ENCODE measurements at places on chromosomes 2 and 18.
A peak's percentile ranks its signal among the peaks of the same experiment; 100 is the strongest.

DNA sequence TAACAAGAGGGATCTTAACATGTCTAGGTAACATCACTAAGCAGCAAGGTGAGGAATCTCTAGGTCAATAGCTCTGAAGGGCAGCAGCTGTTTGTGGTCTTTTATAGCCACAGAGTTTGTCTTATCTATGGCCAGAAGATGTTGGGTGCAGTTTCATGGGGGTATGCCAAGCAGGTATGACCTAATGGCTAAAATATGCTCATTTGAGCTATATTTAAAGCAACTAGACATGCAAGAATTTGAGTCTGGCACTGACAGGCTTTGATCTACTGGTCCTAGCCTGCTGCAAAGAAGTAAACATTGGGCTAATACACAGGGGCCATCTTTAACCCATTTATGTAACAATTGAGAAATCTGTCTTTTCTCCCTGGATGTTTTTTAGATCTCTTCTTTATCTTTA is 13.9 kb upstream of the UGP2 start:
- DNase-seq, result peak; percentile 71

- DNase-seq, result no peak
Measured at GRCh38 chr18:77055429-77056300, 76.9 kb downstream of the MBP start.

GRCh38 chr2:79713131-79713785 is 200.4 kb downstream of the CTNNA2 start:
- DNase-seq, result no peak

DNA sequence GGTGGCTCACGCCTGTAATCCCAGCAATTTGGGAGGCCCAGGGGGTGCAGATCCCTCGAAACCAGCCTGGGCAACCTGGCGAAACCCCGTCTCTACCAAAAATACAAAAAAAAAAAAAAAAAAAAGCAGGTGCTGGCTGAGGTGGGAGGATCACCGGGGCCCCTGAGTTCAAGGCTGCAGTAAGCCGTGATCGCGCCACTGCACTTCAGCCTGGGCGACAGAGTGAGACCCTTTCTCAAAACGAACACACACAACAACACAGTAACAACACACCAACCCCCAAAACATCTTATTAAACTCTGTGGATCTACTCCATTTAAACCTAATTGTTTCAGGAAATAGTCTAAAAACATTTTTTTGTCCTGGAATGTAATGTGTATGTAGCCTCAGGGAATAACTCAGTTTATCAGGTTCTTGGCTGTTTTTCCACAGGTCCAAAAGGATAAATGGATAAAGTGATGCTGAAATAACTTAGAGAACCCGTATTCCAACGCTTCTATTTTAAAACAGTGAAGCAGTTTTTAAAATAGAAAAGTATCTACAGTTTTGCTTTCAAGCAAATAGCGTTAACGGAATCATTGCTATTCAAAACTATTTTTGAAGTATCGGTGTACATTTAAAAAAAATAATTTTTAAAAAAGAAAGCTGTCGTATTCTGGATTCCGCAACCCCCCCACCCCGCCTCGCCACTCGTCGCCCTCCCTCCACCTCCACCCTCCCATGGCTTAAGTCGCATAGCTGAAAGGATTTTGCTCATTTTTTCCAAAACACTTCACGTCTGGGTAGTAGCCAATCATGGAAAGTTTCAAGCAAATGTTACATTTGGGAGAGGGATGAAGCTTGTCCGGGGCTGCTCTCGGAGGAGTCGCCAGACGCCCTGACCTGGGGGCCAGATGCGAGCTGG is 895 bp upstream of the GLS start:
- DNase-seq, result no peak

DNA sequence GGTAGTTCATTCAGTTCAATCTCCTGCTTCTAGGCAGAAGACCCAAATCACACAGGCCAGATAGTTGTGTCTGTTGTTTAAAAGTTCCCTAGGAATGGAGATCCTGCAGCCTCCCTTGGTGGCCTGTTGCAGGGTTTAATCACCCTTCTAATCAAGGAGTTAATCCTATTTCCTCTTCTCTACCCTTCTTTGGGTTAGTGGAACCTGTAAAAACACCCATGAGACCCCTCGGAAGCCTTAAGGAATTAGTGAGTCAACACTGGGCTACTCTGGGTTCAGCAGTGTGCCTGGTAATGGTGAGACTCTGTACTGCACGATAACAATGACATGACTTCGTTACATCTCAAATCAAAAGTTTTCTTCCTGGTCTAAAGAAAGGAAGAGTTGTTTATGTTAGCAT is 217.6 kb upstream of the NRP2 start:
- DNase-seq, result no peak

DNA sequence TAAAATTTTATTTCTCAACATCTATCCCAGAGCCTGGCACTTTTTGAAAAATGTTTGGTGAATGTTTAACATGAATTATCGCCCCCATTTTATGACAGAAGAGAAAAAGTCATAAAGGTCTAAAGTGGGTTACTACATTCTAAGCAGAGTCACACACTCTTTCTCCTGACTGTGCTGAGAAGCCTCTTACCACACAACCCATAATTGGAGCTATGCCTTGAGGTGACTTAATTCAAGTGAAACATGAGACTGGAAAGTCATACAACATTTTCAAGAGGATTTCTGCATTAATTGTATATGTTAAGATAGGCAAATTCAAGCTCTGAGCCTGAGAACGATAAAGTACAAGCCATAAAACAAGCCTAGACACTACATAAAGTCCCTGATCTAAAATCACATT is 3.1 kb upstream of the DSEL start:
- peak; percentile 26 for DNase-seq

DNA sequence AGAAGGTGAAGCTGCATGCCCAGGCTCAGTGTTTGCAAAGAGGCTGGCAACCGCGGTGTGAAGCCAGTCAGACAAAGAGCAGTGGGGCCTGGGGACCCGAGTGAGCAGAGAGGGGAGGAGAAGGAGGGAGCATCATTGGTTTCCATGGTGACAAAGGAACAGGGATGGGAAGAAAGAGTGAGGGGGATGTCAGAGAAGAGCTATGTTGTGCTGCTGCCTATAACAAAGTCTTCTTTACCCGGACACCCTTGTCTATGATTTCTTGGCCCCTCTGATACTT is 14.5 kb downstream of the TMEM247 start:
- DNase-seq, result no peak

DNA sequence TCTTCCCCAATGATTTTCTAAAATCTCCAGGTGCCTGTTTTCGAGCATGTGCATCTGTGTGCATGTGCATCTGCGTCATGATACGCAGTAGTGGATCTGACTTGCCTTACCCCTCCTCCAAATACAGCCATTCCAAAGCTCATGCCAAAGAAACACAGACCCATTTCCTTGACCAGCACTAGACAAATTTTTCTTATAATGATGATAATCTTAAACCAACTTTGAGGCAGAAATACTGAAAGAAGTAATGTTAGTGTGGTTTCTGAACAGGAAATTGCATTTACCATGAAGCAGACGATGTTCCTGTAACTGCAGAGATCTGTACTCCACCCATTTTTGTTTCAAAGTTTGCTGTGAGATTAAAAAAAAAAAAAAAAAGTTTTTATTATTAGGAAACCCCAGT is 25.6 kb downstream of the CYTIP start:
- DNase-seq, result no peak

DNA sequence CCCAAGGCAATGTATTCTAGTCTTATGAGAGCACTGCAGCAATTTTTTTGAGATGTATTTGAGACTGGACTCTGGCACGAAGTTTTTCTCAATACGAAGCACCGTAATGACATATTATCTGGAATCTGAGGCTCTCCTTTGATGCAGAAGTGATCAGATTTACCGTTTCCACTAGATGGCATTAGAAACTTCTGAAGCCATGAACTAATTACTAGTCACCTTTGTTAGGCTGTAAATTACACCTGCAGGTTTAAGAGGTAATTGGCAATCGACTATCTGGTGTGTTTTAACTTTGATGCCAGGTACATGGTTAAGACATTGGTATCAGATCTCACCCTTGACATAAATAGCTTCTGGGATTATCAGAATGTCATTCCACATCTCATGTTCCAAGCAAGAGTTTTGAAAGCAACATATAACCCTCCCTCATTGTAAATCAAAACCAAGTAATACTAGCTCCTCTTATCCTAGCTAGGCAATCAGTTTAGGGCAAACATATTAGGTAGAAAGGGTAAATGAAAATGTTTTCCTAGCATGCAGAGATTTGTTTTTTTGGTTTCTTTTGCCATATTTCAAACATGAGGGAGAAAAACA is 254.6 kb upstream of the SPRED2 start:
- no peak for DNase-seq

DNA sequence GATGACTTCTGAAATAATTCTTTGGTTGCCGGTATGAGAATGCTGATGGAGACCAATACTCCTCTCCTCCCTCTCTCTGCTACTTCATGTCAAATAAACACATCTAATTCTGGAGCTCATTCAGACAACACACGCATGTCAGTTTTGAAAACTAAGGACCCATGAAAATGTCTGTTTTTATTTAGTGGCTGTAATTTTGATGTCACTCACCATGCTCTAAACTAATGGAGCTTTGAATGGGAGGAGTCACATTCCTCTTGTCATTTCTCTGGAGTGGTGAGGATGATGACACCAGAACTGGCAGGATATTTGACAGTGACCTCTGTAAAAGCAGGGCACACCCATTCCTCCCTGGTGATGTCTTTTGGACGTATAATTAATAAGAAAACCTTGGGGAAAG is 163.0 kb downstream of the PHLPP1 start:
- DNase-seq, result no peak

DNA sequence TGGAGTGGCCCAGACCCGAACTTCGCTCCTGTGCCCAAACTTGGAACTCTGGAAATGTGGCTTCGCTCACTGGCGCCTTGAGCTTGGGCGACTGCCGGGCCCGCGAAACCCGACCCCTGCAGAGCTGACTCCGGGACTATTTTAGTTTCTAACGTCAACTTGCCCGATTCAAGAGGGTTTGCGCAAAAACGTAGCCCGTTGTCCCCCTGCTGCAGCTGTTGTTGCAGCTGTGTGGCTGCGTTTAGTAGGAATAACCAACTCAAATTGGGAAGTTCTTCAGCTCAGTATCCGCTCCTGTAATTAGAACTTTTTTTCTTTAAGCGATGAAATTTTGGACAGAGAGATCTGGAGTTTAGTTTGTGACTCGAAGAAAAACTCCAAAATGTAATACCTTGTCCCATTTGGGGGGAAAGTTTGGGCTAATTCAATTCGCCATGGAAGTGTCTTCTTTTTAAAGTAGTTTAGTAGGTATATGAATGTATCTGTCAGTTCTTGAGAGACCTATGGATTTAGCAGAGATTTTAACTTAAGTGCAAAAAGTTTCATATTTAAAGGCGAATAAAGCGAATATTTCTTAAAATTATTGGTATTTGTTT is 559 bp downstream of the MYL12A start:
- no peak for DNase-seq

GRCh38 chr2:241659150-241659739 is 21.8 kb downstream of the ATG4B start:
- DNase-seq, result no peak

Data from BJ (cell line).